ENCODE measurements at places on chromosomes 5 and 9.

GRCh38 chr5:32241034-32241783, 67.1 kb upstream of the GOLPH3 start:
- no peak for DNase-seq

DNA sequence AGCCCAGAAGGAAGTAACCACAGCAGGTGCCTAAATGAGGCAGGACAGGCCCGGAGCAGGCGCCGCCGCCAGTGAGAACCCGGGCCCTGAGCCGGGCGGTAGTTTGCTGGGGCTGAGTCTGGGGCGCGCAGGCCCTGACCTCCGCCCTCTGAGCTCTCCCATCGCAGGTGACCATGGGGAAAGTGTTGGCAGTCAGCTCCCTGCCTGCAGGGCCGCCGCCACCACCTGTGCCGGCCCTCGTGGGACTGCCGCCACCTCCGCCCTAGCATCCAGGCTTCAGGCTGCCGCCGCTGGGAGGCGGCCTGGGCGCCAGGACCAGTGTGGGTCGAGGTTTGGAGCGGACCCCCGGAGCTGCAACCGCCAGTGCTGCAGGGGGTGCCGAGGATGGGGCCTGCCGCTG, 61.1 kb downstream of the TARS1 start:
- DNase-seq: no peak

DNA sequence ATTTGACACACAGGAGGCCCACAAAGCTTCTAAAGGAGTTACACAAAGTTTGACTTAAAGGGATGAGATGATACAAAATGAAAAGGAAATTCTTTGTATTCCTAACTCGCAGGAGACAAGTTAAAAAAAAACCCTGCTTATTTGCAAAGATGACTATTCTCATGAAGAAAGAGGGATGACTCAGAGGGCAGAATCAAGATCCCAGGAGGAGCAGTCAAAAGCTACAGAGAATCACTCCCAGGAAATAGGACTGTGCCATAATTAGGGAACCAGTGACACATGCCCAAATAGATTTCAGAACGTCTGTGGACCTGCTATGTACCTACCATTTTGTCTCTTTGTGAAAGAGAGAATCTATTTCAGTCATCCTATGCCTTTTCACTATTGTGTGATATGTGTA, 103.5 kb upstream of the ARRDC3 start:
- DNase-seq: no peak

DNA sequence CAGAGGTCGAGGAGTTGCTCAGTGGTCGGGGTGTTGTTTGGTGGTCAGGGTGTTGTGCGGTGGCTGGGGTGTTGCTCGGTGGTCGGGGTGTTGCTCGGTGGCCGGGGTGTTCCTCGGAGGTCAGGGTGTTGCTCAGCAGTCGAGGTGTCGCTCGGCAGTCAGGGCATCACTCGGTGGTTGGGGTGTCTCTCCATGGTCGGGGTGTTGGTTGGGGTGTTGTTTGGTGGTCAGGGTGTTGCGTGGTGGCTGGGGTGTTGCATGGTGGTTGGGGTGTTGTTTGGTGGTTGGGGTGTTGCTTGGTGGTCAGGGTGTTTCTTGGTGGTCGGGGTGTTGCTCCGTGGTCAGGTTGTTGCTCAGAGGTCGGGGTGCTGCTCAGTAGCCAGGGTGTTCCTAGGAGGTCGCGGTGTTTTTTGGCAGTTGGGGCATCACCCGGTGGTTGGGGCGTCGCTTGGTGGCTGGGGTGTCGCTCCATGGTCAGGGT, 11.0 kb upstream of the GPSM1 start:
- no peak for DNase-seq

- DNase-seq: no peak
Observed at GRCh38 chr5:72066705-72067107, 40.6 kb upstream of the MAP1B start.

DNA sequence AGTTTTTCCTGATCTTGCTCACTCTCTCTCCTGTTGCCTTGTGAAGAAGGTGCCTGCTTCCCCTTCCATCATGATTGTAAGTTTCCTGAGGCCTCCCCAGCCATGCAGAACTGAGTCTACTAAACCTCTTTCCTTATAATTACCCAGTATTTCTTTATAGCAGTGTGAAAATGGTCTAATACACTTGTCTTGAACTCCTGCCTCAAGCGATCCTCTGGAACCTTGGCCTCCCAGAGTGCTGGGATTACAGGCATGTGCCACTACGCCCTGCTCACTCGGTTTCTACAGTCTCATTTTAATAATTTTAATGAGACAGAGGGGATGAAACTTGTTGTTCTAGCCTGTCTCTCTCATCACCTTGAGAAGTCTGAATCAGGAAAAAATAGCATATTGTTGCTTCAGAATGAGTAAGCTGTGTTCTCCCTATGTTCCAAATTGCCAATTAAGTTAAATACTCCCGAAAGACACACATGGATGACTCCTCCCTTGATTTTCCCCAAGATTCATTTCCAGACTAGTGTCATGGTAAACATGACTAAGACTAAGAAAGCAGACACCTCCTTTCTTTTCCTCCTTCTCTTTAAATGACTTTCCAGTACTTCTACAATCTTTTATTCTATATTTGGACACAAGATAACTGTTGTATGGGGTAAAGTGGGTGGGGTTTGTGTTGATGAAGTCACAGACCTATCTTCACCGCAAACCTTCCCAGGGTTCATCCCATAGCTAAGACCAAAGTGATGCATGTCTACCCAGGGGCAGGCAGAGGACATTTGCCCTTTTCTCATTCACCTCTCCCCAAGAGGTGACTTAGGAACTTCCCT, 7.8 kb upstream of the DNAJC18 start:
- no peak for DNase-seq
